Heart left ventricle (tissue), 16 donors: ENCODE measurements at places on chromosomes 7 and 10. TPM values are rescaled to one million over a fixed set of nuclear protein-coding genes. Genes with fewer than 3 reads are reported as not detected.

ABHD11 gene
- 27.7 TPM for polyA plus RNA-seq

CALML3 gene
- polyA plus RNA-seq: 0.03 TPM

SNCG gene
- polyA plus RNA-seq: 36.7 TPM

PTPRE gene
- polyA plus RNA-seq: 6.9 TPM

RRP12 gene
- 61.2 TPM for polyA plus RNA-seq

MKRN1 gene
- polyA plus RNA-seq: 53.3 TPM

SLC26A4 gene
- 0.21 TPM for polyA plus RNA-seq

RALA gene
- 17.3 TPM for polyA plus RNA-seq

C10orf90 gene
- not detected for polyA plus RNA-seq

KEL gene
- polyA plus RNA-seq: 0.19 TPM

TEX47 gene
- not detected for polyA plus RNA-seq

FEZF1 gene
- polyA plus RNA-seq: not detected
